ENCODE measurements at places on chromosomes 6 and 20. TPM values are rescaled to one million over a fixed set of nuclear protein-coding genes. Genes with fewer than 3 reads are reported as not detected.

The EMILIN3 gene
- 0.62 TPM for total RNA-seq

The MAD2L1BP gene
- total RNA-seq: 39.4 TPM

The BFSP1 gene
- total RNA-seq: 2.1 TPM

The CGAS gene
- 8.1 TPM for total RNA-seq

The ABT1 gene
- total RNA-seq: 21.6 TPM

The PRRT1 gene
- 0.27 TPM for total RNA-seq

The SUPT3H gene
- 25.1 TPM for total RNA-seq
